ENCODE measurements at places on chromosomes 16 and 17.
A peak's percentile ranks its signal among the peaks of the same experiment; 100 is the strongest.

DNA sequence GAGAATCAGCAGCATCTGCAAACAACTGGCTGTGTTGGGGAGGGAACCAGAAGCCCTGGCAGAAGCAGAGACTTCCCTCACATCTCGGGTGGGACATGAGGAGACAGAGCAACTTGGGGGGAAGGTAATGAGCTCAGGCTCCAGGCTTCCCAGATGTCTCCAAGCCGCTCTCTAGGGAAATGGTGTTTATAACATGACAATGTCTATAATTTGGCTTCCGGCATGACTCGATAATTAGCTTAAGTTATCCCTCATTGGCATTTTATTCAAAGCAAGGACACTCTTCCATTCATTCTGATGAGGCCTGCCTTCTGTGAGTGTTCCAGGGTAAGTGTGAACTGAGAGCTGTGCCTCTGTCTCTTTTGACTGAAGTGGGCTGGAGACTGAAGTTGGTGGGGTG is 14.7 kb upstream of the MLLT6 start:
- DNase-seq = no peak

DNA sequence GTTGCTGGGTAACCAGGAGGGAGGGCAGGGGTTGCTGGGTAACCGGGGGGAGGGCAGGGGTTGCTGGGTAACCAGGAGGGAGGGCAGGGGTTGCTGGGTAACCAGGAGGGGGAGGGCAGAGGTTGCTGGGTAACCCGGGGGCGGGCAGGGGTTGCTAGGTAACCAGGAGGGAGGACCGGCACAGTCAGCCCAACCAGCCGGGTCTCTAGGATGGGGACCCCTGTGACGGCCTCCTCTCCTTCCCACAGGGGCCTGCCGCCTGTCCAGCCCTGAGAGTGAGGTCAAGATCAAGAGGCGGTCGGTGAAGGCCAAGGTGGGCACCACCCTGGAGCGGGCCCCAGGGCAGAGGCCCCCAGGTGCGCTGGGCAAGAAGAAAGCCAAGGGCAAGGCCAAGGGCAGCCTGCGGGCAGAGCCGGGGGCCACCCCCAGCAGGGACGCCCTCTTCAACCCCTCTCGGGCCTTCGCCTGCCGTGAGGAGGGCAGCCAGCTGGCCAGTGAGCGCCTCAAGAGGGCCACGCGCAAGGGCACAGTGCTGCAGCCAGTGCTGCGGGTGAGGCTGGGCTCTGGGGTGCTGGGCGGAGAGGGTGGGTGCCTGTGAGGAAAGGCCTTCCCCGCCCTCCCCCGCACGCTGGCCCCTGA is 54.6 kb downstream of the ACTG1 start:
- no peak for DNase-seq

DNA sequence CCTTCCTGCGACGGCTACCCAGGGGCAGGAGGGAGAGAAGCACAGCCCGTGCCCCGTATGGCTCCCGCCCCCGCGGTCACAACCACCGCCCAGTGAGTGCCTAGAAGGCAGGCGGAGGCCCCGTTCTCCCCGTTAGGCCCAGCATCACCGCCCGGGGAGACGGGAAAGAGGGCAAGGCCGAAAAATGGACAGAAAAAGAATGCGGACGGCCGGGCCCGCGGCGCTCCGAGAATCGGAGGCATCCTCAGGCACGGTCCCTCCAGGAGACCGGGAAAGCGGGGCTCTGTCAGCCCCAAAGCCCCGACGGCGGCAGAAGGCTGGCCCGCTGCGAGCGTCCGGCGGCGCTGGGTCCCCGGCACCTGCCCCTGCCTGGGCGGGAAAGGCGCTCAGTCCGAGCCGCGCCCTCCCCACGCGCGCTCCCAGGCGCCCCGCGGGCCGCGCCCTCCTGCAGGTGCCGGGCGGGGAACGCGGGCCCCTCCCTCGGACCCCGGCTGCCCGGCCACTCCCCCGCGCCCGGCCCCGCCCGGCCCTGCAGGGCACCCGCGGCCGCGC is 407 bp downstream of the MCRIP1 start:
- peak; percentile 68 for DNase-seq

DNA sequence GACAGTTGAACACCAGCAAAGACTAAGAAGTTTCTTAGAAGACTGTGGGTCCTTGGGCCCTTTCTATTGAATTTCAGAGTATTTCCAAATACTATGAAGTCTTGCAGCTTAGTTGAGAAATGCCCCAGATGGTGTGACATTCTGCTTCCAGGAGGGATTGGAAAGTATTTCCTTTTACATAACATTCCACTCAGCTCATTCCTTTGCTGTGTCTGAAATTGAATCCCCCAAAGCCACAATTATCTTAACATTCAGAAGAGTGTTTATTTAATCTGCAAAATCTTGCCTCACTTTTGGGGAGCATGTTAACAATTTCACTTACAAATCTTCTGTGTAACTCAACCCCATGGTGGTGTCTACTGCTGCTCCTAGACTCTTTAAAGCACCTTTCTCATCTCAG is 307.7 kb downstream of the WWOX start:
- no peak for DNase-seq

DNA sequence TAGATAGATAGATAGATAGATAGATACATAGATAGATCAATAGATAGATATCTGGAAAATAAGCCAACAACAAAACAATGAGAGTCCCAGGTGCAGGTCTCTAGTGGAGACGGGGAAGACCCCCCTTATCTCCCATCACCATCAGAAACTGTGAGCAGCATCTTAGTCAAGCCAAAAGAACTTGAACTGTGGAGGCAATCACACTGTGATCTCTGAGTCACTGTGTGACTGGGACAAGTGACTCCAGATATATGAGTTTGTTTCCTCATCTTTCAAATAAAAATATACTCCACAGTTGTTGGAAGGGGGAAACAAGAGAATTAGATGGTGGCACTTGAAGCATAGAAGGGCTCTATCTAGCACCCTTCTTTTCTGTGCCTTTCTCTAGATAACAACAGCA is 42.1 kb downstream of the NOG start:
- DNase-seq = no peak

Measured in activated CD8-positive, alpha-beta memory T cell treated with anti-CD3 and anti-CD28 coated beads, Interleukin-2, amount 10 ng/mL, durations not matched to agents 7 days and 5 days (primary cell).